ENCODE measurements at places on chromosomes 12 and 14.

DNA sequence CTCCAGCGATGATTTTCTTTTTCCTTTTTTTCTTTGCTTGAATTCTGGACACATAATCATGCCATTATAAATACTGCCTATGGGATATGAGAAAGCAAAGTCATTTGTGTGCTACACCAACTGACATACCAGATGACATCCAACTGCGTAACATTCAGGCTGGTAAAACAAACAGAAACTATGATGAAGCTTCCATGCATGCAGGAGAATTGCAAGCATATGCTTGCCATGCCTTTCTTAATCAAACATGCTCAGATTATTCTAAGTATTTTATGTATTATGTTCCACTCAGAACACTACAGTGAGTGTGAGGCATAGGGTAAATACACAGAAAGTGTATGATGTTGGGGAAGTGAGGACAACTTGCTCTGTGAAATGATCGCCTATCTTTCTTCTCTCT is 97.4 kb downstream of the C12orf50 start:
- DNase-seq: no peak

GRCh38 chr14:50649691-50650090 is 18.4 kb downstream of the SAV1 start:
- no peak for DNase-seq

GRCh38 chr12:57725851-57726150 is 12.7 kb downstream of the AGAP2 start:
- DNase-seq: no peak

DNA sequence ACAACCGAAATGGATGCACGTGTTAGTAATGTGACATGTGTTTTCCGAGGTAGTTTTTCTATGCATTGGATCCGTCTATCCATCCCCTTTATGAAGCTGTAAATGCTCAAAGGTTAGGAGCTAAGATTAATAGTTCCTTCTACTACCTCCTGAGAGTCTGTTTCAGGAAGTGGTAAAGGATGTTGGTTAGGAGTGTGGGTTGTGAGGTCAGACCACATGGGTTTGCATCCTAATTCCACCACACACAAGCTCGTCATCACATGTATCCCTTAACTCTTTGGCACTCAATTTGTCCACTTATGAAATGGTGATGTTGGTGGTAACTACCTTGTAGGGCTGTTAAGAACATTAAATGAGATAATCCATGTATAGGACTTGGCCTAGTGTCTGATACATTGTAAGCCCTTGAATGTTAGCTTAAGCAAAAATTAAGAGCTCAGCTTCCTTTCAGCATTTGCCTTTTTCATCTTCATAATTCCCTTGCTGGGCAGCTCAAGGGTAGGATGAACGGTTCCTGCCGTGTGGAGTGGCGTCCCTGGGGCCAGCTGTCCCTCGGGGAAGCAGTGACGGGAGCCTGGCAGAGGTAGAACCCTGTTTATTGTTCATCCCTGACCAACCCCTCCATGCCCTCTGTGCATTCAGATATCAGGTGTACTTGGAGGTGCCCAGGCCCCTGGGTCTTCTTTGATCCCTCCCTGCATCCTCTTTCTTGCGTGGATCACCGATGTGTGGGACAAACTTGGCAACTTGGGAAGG is 52.3 kb downstream of the TSPAN9 start:
- DNase-seq: no peak

- DNase-seq: no peak
Measured at GRCh38 chr12:47413806-47414205, 292.0 kb downstream of the RPAP3 start.
